ENCODE measurements at places on chromosomes 5 and 9. TPM values are rescaled to one million over a fixed set of nuclear protein-coding genes. Genes with fewer than 3 reads are reported as not detected.

Gene CER1
- total RNA-seq: not detected

Gene AJM1
- 5.6 TPM for total RNA-seq

Gene IFNA21
- not detected for total RNA-seq

Gene OSTF1
- 103 TPM for total RNA-seq

Gene IL13
- total RNA-seq: 2.7 TPM
